Vein endothelial cell (primary cell): ENCODE measurements at places on chromosomes 16 and 17. TPM values are rescaled to one million over a fixed set of nuclear protein-coding genes. Genes with fewer than 3 reads are reported as not detected.

The TP53TG3D gene
- total RNA-seq = not detected in 2 replicates

The CCL5 gene
- total RNA-seq = 0.19 and 0.65 TPM in 2 replicates

The PLLP gene
- 8.4 and 10.1 TPM in 2 replicates for total RNA-seq

The FAM117A gene
- 7.6 and 16.7 TPM in 2 replicates for total RNA-seq

The NPIPB9 gene
- 4.1 and 4.9 TPM in 2 replicates for total RNA-seq

The CRHR1 gene
- total RNA-seq = not detected in 2 replicates

The GPR139 gene
- total RNA-seq = not detected in 2 replicates

The SLC6A2 gene
- not detected in 2 replicates for total RNA-seq

The CARD14 gene
- 0.10 TPM in 1 of 2 replicates, not detected in the other for total RNA-seq

The RILP gene
- 8.3 and 10.1 TPM in 2 replicates for total RNA-seq

The KRTAP4-3 gene
- total RNA-seq = not detected in 2 replicates

The CMTM2 gene
- not detected in 2 replicates for total RNA-seq

The OGFOD3 gene
- total RNA-seq = 26.3 and 30.4 TPM in 2 replicates

The CTRB1 gene
- not detected in 2 replicates for total RNA-seq

The SMIM36 gene
- not detected in 2 replicates for total RNA-seq

The KRT39 gene
- not detected in 2 replicates for total RNA-seq

The TEX19 gene
- total RNA-seq = under 0.01 TPM in 1 of 2 replicates, not detected in the other

The TAF15 gene
- total RNA-seq = 67.6 and 71.3 TPM in 2 replicates

The ASB16 gene
- not detected in 2 replicates for total RNA-seq

The CDRT15L2 gene
- total RNA-seq = not detected in 2 replicates

The MT1E gene
- total RNA-seq = 95.0 and 97.3 TPM in 2 replicates

The KRTAP3-1 gene
- not detected in 2 replicates for total RNA-seq

The EPX gene
- not detected in 2 replicates for total RNA-seq

The MAZ gene
- total RNA-seq = 178 and 253 TPM in 2 replicates

The PLEKHG4 gene
- total RNA-seq = 16.5 and 23.8 TPM in 2 replicates

The GALR2 gene
- total RNA-seq = not detected in 2 replicates

The CAVIN1 gene
- total RNA-seq = 1,287 and 1,296 TPM in 2 replicates

The ANKFY1 gene
- 43.5 and 45.4 TPM in 2 replicates for total RNA-seq

The TLCD3B gene
- total RNA-seq = not detected in 2 replicates

The SLC7A5 gene
- total RNA-seq = 15.7 and 27.1 TPM in 2 replicates

The LUC7L3 gene
- 19.6 and 30.3 TPM in 2 replicates for total RNA-seq

The ITGAD gene
- total RNA-seq = not detected in 2 replicates

The PIK3R5 gene
- total RNA-seq = not detected in 2 replicates

The ZG16 gene
- not detected in 2 replicates for total RNA-seq

The PSMC3IP gene
- 4.6 and 7.1 TPM in 2 replicates for total RNA-seq

The ZNF778 gene
- 9.8 and 19.3 TPM in 2 replicates for total RNA-seq

The SGCA gene
- not detected in 2 replicates for total RNA-seq

The KATNIP gene
- total RNA-seq = 24.5 and 27.8 TPM in 2 replicates

The IKZF3 gene
- not detected in 2 replicates for total RNA-seq

The SLC38A7 gene
- total RNA-seq = 34.9 and 38.8 TPM in 2 replicates

The NPTX1 gene
- under 0.01 and 0.29 TPM in 2 replicates for total RNA-seq
